ENCODE measurements at places on chromosomes 4 and X.
A peak's percentile ranks its signal among the peaks of the same experiment; 100 is the strongest.

- H3K4me1 ChIP-seq: no peaks in the 10 kb centered on the region
- no peaks in the 10 kb centered on the region for H3K36me3 ChIP-seq
- no peak overlapping the region for H3K4me3 ChIP-seq
- DNase-seq: no peak
- no peaks in the 10 kb centered on the region for H3K27me3 ChIP-seq
- no peak overlapping the region for H3K27ac ChIP-seq
These were observed 5.5 kb downstream of the GSTCD start for GRCh38 chr4:105714071-105714521.

GRCh38 chr4:77418333-77418732, 187.3 kb upstream of the CXCL13 start:
- no peak overlapping the region for H3K4me3 ChIP-seq
- no peak overlapping the region for H3K27ac ChIP-seq
- no peaks in the 10 kb centered on the region for H3K4me1 ChIP-seq
- DNase-seq: no peak
- no peaks in the 10 kb centered on the region for H3K27me3 ChIP-seq
- no peaks in the 10 kb centered on the region for H3K36me3 ChIP-seq

DNA sequence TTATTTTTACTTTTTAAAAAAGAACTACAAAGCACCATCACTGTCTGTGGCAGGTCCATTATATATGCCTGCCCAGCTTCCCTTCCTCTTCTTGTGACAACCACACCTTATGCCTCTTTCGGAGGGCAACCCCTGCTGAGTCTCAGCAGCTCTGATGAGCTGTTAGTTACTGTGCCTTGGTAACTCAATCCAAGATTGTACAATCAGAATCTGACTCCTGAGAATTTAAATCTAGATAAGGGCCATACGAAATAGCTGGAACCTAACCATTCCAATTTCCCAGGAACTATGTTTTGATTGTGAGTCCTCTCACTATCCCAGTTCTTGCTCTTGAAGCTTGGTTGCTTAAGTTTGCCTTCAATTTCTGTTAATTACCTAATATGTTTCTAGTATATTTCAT, 61.9 kb downstream of the ADAMTS3 start:
- no peaks in the 10 kb centered on the region for H3K4me1 ChIP-seq
- no peak for DNase-seq
- no peak overlapping the region for H3K4me3 ChIP-seq
- H3K36me3 ChIP-seq: no peaks in the 10 kb centered on the region

GRCh38 chr4:181792641-181793040, 450.6 kb upstream of the TENM3 start:
- DNase-seq: no peak
- H3K27ac ChIP-seq: no peak overlapping the region
- no peaks in the 10 kb centered on the region for H3K27me3 ChIP-seq
- H3K36me3 ChIP-seq: no peaks in the 10 kb centered on the region
- H3K4me1 ChIP-seq: no peaks in the 10 kb centered on the region
- H3K4me3 ChIP-seq: no peak overlapping the region

DNA sequence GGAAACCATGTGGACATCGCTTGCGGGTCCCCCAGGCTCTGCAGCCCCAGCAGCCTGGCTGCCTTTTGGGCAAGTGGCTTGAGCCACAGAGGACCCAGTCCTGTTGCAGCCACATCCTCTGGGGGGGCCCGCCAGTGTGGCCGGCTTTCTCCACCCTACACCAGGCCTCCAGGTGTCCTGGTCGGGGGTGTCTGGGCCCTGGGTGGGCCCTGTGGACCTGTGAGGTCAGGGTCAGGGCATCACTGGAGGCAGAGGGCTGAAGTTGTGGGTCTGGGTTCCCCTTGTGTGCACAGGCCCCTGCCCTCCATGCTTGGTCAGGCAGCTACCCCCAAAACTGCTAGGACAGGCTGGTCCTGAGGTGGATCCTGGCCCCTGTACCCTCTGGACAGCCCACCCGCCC, 3.3 kb upstream of the MSANTD1 start:
- no peak for DNase-seq
- no peaks in the 10 kb centered on the region for H3K27me3 ChIP-seq
- no peak overlapping the region for H3K4me3 ChIP-seq
- H3K4me1 ChIP-seq: no peaks in the 10 kb centered on the region
- no peaks in the 10 kb centered on the region for H3K36me3 ChIP-seq

- H3K4me1 ChIP-seq: no peaks in the 10 kb centered on the region
- no peak for DNase-seq
- no peak overlapping the region for H3K27ac ChIP-seq
- no peaks in the 10 kb centered on the region for H3K27me3 ChIP-seq
- no peak overlapping the region for H3K4me3 ChIP-seq
- no peaks in the 10 kb centered on the region for H3K36me3 ChIP-seq
These were observed 89.5 kb downstream of the KDR start for GRCh38 chr4:55035892-55036291.

DNA sequence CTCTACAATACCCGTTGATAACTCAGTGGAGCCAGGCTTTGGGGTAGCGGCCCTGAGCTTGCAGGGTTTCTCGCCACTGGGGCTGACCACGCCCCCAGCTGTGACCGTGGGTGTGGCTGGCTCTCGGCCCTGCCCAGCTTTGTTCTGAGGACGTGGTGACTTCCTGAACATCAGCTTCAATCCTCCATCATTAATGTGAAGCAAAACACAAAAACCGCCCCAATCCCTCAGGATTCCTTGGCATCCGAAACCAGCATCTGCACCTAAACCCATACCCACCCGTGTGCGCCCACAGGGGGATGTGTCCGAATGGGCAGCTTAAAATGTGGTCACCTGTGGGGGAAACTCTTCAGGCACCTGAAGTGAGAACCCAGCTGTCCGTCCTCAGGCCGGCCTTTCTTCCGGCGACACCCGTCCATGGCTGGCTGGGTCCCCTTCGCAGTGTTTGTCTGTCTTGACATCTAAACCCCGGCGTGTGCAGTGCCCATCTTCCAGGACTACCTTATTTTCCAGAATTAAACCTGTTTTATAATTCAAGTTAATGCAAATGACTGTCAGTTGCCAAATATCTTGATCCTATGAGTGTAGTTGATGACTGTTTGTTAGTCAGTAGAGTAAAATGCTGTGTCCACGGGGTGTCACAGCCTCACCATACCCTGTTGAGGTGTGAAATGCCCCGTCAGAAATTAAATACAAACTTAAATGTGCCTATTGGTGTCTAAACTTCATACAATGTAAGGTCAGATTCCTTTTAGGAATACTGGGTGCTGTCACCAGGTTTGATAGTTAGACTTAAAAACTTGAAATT, 27.3 kb downstream of the NELFA start:
- peaks cover 80% of the 10 kb centered on the region for H3K36me3 ChIP-seq
- peaks cover 7% of the 10 kb centered on the region for H3K4me1 ChIP-seq
- no peaks in the 10 kb centered on the region for H3K27me3 ChIP-seq
- no peak overlapping the region for H3K27ac ChIP-seq

DNA sequence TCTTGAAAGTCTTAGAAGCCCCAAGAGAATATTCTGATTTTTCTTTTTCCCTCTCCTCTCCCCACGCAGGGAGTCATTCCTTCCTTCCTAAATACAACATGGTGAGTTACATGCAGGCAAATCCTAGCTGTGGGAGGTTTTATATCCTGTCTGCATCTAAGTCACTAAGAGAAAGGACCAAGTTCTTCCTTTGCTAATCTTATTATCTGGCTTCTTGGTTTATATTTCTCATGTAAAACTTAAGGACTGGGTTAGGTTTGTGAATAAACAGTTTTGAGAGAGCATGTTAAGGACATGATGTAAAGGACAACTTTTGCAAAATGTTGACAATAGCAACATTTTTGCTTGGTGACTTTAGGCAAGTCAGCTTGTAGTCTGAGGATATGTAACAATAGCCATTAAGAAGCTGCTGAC, 5.1 kb upstream of the CXCL9 start:
- DNase-seq: no peak
- H3K27ac ChIP-seq: peak overlapping the region; percentile 63
- H3K4me3 ChIP-seq: no peak overlapping the region
- no peaks in the 10 kb centered on the region for H3K27me3 ChIP-seq

- peaks cover 13% of the 10 kb centered on the region for H3K36me3 ChIP-seq
- DNase-seq: no peak
- H3K27ac ChIP-seq: no peak overlapping the region
- no peaks in the 10 kb centered on the region for H3K4me1 ChIP-seq
- no peak overlapping the region for H3K4me3 ChIP-seq
- H3K27me3 ChIP-seq: no peaks in the 10 kb centered on the region
These were observed 4.0 kb downstream of the MRFAP1L1 start for GRCh38 chr4:6705646-6706045.

DNA sequence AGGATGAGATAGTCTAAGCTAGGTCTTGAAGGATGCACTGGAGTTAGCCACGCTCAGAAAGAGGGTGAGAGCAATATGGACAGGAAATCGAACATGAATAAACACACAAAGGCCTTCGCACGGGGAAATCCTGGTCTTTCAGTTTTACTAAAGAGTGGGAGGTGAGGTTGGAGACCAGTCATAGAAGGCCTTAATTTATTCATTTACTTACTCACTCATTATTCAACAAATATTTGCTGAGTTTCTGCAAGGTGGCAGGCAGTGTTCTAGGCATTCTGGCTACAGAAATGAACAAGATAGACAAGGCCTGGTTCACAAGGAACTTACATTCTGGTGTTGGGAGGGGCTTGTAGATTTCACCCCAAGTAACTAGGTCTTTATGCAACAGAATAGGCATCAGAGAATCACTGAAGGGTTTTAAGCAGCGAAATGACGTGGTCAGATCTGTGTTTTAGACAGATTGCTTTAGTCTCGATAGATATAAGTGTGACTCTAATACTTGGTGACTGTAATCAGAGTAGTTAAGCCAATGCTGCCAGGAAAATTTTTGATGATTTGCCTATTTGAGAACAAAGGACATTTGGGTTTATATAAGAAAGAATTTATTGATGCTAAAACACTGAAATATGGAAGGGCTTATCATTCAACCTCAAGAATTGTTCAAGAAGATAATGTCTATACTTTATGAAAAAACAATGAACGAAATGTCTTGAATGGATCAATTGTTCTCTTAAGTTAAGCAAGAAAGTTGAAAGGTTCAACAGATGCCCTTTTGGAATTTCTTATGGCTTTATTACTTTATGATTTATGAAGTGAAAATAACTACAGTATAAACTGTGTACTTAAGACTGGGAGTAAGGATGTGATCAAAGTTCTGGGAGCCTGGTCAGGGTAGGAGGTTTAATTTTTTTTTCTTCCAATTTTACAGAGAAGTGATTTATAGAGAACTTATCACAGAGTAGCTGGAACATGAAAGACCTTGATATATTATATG, 184.4 kb upstream of the CASK start:
- H3K36me3 ChIP-seq: no peaks in the 10 kb centered on the region
- H3K27me3 ChIP-seq: no peaks in the 10 kb centered on the region

- no peaks in the 10 kb centered on the region for H3K27me3 ChIP-seq
- H3K4me1 ChIP-seq: no peaks in the 10 kb centered on the region
- H3K27ac ChIP-seq: no peak overlapping the region
- no peak overlapping the region for H3K4me3 ChIP-seq
- no peaks in the 10 kb centered on the region for H3K36me3 ChIP-seq
These were observed 51.3 kb downstream of the RGS12 start for GRCh38 chr4:3344104-3344503.

GRCh38 chr4:40924096-40924792, 174.5 kb downstream of the NSUN7 start:
- no peak overlapping the region for H3K4me3 ChIP-seq
- H3K4me1 ChIP-seq: no peaks in the 10 kb centered on the region
- H3K36me3 ChIP-seq: no peaks in the 10 kb centered on the region
- H3K27me3 ChIP-seq: no peaks in the 10 kb centered on the region

GRCh38 chr4:32987111-32987510, 2266.9 kb downstream of the PCDH7 start:
- no peaks in the 10 kb centered on the region for H3K4me1 ChIP-seq
- no peak overlapping the region for H3K27ac ChIP-seq
- H3K36me3 ChIP-seq: no peaks in the 10 kb centered on the region
- H3K27me3 ChIP-seq: no peaks in the 10 kb centered on the region
- H3K4me3 ChIP-seq: no peak overlapping the region

- no peak overlapping the region for H3K4me3 ChIP-seq
- H3K4me1 ChIP-seq: no peaks in the 10 kb centered on the region
- no peaks in the 10 kb centered on the region for H3K27me3 ChIP-seq
- no peak for DNase-seq
- H3K36me3 ChIP-seq: no peaks in the 10 kb centered on the region
These were observed 125.4 kb upstream of the SPOCK3 start for GRCh38 chr4:167359711-167360110.

GRCh38 chr4:135268369-135268768, 1066.8 kb upstream of the PABPC4L start:
- H3K36me3 ChIP-seq: no peaks in the 10 kb centered on the region
- H3K4me3 ChIP-seq: no peak overlapping the region
- no peak for DNase-seq
- H3K27ac ChIP-seq: no peak overlapping the region

DNA sequence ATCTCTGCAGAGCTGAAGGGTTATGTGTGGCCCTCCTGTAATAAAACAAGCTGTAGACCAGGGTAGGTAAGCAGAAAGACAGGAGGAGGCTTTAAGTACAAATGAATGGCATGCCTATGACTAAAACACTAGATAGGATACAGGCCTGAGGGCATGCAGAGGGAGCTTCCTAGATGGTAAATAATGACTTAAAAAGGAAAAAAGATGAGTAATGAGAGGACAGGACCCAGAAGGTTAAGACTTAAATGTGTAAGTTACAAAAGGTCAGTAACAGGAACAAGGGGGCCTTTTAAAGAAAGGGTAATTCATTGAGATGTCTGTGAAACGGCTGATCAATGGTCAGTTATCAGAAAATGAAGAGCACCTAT, 194.8 kb downstream of the SOWAHB start:
- DNase-seq: no peak
- H3K4me1 ChIP-seq: no peaks in the 10 kb centered on the region
- H3K4me3 ChIP-seq: no peak overlapping the region
- no peaks in the 10 kb centered on the region for H3K27me3 ChIP-seq
- no peaks in the 10 kb centered on the region for H3K36me3 ChIP-seq

- no peaks in the 10 kb centered on the region for H3K36me3 ChIP-seq
- H3K27me3 ChIP-seq: no peaks in the 10 kb centered on the region
- DNase-seq: no peak
- no peaks in the 10 kb centered on the region for H3K4me1 ChIP-seq
- no peak overlapping the region for H3K27ac ChIP-seq
- H3K4me3 ChIP-seq: no peak overlapping the region
These were observed 242.4 kb downstream of the SHOX start for GRCh38 chrX:873016-873415.

DNA sequence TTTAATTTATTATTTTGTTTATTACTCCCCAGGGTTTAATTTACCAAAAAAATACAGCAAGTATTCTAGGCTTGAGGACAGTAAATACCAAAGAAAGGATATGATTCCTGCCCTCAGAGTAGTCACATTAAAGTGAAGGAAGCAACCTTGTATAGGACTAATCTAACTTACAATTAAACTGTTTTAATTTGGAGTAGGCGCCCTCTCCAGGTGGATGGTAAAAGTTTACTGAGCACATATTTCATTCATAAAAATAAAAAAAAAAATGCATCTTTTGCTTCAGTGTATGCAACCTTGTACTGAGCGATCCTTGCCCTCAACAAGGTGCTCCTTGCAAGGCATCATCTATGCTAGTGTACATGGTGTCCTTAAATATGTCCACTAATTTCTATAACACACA, 72.0 kb upstream of the MAGEB16 start:
- no peaks in the 10 kb centered on the region for H3K36me3 ChIP-seq
- H3K4me3 ChIP-seq: no peak overlapping the region
- no peak for DNase-seq
- no peak overlapping the region for H3K27ac ChIP-seq

All from right atrium auricular region (tissue), 2 donors.